Stimulated activated CD4-positive, alpha-beta T cell treated with anti-CD3 and anti-CD28 coated beads, Interleukin-1b, Interleukin-23, amount 100 ng/mL, for 24 hours (primary cell): ENCODE measurements at places on chromosomes 7 and 10.

GRCh38 chr7:38855867-38856266, 53.1 kb downstream of the VPS41 start:
- no peak for DNase-seq

- DNase-seq = no peak
These were observed 207.9 kb downstream of the CACNA2D1 start for GRCh38 chr7:82235713-82236112.

DNA sequence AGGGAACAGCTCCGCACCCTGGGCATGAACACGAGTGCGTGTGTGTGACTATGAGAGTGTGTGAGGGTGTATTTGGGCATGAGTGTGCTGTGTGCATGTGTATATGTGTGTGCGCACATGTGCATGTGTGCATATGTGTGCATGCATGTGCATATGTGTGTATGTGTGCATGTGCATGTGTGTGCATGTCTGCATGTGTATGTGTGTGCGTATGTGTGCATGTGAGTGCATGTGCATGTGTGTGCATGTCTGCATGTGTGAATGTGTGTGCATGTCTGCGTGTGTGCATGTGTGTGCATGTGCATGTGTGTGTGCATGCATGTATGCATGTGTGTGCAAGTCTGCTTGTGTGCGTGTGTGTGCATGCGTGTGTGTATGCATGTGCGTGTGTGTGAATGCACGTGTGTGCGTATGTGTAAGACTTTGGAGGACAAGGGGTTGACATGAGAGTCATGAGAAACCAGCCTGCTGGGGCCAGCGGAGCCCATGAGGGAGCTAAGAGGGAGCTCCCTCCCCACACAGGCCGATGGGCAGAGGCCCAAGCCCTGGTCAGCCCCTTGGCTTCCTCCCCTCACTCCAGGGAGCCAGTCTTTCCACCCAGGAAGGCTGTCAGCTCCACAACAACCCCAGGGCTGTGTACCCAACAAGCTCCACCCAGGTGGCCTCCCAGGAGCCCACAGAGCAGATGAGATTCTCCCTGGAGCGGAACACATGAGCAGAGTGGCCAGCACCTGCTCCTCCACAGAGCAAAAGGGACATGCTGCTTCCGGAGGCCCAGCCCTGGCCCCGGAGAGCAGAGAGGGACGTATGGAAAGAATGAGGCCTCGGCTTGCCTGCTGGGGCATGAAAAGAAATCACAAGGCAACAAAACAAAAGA, 142.5 kb upstream of the PPP2R2D start:
- no peak for DNase-seq

DNA sequence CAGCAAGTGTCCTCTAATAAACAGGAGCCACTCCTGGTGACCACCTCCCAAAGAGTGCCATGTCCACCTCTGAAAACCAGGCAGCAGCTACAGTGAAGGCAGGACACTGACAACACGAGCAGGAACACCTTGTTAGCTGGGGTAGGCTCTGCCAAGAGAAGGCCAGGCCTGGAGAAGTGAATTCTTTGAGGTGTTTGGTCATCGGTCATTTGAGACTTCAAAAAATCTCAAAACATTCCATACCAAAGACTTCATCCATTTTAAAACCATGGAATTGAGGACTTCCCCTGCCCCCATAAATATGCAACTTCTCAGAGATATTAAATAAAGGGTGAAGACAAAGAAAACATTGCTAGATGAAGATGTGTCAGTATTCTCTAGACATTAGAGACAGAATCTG, 28.4 kb upstream of the OPALIN start:
- no peak for DNase-seq

GRCh38 chr7:94420328-94420727, 25.6 kb downstream of the COL1A2 start:
- no peak for DNase-seq

DNA sequence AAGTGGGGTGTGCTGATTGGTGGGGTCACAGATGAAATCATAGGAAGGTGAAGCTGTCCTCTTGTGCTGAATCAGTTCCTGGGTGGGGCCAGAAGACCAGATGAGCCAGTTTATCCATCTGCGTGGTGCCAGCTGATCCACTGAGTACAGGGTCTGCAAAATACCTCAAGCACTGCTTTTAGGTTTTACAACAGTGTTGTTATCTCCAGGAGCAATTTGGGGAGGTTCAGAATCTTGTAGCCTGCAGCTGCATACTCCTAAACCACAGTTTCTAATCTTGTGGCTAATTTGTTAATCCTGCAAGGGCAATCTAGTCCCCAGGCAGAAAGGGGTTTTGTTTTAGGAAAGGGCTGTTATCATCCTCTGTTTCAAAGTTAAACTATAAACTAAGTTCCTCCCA, 17.0 kb upstream of the IFRD1 start:
- no peak for DNase-seq
